ENCODE measurements at places on chromosomes 2 and 18.
A peak's percentile ranks its signal among the peaks of the same experiment; 100 is the strongest.

DNA sequence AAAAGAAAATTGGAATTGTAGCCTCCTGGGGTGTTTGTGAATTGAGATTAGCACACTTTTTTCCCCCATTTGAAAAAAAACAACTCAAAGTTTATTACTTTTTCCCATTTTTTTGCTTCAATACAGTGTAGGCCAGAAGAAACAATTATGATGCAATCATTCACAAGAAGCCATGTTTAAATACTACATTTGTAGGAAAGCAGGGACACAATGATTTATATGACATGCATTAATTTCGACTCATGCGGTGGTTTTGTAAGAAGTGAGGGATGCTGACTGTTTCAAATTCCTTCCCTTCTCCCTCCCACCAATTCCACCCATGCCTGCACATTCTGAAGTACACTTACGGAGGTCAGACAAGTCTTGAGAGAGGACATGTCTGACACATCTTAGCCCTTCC lies 774.2 kb upstream of the FSHR start:
- no peak for DNase-seq

- no peak for DNase-seq
These were observed 139.6 kb downstream of the SH3BP4 start for GRCh38 chr2:235091421-235091820.

GRCh38 chr2:98604547-98604946 lies 3.8 kb downstream of the COA5 start:
- DNase-seq, result no peak

GRCh38 chr2:46747297-46747818 lies 168.2 kb downstream of the MCFD2 start:
- no peak for DNase-seq

- no peak for DNase-seq
These were observed 58.2 kb downstream of the SLC9A2 start for GRCh38 chr2:102677244-102678215.

DNA sequence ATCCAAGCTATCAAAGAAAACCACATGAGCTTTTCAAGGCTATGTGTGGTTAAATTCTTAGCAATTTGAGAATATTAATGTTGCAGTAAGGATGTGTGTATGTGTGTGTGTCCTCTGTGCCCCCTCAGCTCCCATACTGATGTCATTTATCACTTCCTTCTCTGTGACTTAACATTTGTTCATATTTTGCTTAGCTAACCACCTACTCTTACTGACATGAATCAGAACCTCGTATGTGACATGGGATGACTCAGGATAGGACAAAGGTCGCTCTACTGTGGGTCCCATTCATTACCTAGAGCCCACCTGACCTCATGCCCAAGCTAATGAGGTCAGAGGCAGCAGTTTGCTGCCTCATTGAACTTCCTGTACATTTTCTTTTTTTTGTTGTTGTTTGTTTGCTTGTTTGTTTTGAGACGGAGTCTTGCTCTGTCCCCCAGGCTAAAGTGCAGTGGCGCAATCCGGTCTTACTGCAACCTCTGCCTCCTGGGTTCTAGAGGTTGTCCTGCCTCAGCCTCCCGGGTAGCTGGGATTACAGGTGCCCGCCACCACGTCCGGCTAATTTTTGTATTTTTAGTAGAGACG lies 36.3 kb downstream of the MOGAT1 start:
- peak; percentile 37 for DNase-seq

DNA sequence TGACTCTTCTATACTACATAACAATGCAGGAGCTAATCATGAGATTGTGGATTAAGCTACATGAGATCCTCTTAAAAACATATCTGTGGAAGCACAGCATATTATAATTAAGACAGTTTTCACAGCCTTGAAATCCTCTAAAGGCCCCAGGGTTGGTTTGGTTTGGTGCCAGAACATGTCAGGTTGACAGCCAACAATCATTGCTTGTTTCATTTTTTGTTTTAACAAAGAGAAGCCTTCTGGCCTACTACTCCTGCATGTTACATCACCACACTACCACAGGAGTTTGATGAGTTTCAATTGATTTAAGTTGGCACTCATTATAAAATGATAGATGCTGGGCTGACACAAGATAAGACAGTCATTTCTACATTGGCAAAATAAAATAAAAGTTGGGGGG lies 255.9 kb upstream of the ERBB4 start:
- DNase-seq, result no peak

DNA sequence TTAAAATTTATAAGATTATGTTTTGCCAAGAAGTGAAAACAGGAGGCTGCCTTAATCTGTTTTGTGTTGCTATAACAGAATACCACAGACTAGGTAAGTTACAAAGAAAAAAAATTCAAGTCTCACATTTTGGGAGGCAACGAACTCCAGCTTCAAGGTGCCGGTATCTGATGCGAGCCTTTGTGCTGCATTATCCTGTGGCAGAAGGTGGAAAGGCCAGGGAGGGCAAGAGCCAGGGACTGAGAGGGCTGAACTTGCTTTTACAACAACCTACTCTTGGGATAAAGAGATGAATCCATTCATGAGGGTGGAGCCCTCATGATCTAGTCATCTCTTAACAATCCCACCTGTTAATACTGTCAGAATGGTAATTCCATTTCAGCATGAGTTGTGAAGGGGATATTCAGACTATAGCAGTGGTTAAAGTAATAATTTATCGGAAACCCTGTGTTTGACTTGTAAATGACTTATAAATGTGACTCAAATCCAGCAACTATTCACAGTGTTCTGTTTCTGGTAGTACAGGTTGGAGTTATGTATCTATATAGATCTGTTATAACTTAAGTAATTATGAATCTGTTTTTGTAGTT lies 3.7 kb downstream of the MTX2 start:
- no peak for DNase-seq

DNA sequence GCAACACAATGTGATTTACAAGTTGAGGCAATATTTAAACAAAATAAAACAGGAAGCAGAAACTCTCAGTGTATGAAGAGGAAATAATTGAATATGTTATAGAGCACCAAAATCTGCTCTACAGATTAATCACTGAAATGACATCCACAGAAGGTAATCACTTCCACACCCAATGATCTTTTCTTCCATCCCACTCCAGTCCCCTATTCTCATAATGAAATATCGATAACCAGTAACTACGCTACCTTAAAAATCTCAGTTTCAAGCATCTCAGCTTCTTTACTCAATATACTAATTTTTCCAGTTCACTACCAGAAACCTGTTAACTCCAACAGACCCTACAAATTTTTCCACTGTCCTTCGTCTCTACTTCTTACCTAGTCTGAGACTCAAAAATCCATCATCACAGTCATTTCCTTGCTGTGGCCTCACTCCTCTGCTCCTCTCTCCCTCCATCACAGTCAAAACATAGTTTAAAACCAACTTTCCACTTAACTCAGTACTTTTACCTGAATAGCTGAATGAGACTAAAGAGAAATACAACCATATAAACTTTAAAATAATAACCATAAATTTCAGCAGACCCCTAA lies 67.1 kb downstream of the MEMO1 start:
- no peak for DNase-seq

- DNase-seq, result peak; percentile 17
These were observed 6.3 kb upstream of the ID2 start for GRCh38 chr2:8675543-8675942.

- no peak for DNase-seq
These were observed 198.0 kb downstream of the NBAS start for GRCh38 chr2:15363142-15363541.

DNA sequence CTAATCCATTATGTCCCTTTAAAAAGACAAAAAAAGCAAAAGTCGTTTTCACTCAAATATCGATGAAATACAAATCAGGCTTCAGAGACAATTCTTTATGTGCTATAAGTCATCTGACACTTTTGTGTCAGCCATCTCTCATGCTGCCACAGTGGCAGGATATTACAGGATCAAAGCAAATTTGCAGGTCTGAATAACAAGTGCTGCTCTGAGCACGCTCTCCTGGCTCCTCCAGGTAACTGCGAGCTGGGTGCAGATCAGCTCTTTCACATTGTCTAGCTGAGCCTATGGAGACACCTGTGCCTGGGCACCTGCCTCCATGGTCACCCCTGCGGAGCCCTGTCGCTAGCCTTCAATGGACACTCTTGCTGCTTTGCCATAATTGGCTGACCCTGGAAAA lies 250.2 kb upstream of the RAB12 start:
- peak; percentile 65 for DNase-seq

DNA sequence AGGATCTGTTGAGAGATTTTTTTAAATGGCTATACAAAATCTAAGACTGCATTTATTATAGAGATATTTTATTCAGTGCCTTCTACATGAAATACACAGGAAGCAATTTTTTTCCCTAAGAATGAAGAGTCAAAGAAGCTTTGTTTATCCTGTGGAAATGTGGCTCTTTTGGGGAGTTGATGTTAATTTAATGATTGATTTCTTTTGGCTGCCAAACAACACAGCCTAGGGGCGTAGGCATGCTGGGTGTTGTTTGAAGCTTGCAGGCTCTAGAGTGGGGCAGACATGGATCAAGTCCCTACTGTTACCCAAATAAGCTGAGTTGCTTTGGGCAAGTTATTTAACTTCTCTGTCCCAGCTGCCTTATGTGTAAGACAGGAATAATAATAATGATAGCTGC lies 21.1 kb upstream of the PLEK start:
- DNase-seq, result no peak

DNA sequence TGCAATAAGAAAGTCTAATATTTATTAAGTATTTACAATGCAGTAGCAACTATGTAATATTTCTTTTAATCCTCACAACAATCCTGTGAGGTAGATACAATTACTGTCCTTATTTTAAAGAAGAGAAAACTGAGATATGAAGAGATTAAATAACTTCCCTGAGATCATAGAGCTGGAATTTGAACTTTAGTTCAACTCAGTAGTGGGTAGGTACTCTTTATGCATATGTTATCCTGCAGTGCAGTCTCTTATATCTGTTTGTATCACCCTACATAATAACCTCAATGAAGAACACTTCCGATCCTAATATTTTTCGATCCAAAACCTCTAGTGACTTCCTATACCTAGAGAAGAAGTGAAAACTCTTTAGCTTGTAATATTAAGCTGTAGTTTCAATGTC lies 64.2 kb downstream of the PLA2R1 start:
- DNase-seq, result no peak

- DNase-seq, result no peak
These were observed 73.2 kb downstream of the HS1BP3 start for GRCh38 chr2:20577495-20578235.

- DNase-seq, result peak; percentile 98
These were observed 30.2 kb downstream of the LONRF2 start for GRCh38 chr2:100292022-100292580.

All from DMS53 (cell line).